Pulmonary artery endothelial cell (primary cell): ENCODE measurements at places on chromosomes 7 and 10. TPM values are rescaled to one million over a fixed set of nuclear protein-coding genes. Genes with fewer than 3 reads are reported as not detected.

MKI67 gene
- 16.4 and 36.2 TPM in 2 replicates for total RNA-seq

CDK1 gene
- total RNA-seq, result 44.6 and 88.6 TPM in 2 replicates

UFSP1 gene
- 2.5 and 2.6 TPM in 2 replicates for total RNA-seq

TFR2 gene
- total RNA-seq, result 0.33 and 0.85 TPM in 2 replicates

DTX2 gene
- 4.6 and 5.1 TPM in 2 replicates for total RNA-seq

MUC3A gene
- not detected in 2 replicates for total RNA-seq

GLCCI1 gene
- total RNA-seq, result 1.5 and 3.0 TPM in 2 replicates

VIPR2 gene
- not detected in 2 replicates for total RNA-seq

PTPN20 gene
- 0.26 and 1.7 TPM in 2 replicates for total RNA-seq

CAMK2B gene
- total RNA-seq, result 1.7 and 2.7 TPM in 2 replicates

OLAH gene
- total RNA-seq, result 0.14 TPM in 1 of 2 replicates, not detected in the other

C10orf90 gene
- not detected in 2 replicates for total RNA-seq

DNA sequence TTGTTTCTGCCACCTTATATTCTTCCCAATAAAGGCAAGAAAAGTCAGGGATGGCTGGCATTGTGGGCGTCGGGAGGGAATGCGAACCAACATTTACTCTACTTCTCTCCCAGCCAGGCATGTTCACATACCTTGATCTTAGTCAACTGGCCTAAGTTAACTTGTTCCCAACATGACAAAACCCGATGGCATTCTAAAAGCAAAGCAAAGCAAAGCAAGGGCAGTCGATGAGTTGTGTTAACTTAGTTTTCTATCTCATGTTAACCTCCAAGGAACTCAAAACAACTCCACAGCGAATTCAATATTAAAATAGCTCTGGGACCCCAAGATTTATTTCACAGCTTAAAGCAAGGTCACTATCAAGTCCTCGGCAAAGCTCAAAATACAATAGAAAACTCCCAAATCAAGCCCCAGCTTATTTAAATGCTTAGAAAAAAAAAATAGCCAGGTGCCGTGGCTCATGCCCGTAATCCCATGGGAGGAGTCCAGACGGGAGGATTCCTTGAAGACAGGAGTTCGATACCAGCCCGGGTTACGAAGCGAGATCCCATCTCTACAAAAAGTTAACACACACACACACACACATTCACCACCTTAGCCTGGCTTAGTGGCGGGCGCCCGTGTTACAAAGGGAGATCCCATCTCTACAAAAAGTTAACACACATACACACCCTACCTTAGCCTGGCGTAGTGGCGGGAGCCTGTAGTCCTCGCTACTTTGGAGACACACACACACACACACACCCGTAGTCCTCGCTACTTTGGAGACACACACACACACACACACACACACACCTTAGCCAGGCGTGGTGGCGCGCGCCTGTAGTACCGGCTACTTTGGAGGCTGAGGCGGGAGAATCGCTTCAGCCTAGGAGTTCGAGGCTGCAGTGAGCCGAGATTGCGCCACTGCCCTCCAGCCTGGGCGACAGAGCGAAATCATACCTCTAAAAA is 901 bp upstream of the CCNY start:
- no peak for DNase-seq

GRCh38 chr7:155660758-155661093 is 16.3 kb downstream of the RBM33 start:
- no peak for DNase-seq

- DNase-seq, result no peak
These were observed 578.5 kb downstream of the SDK1 start for GRCh38 chr7:3879355-3880075.

DNA sequence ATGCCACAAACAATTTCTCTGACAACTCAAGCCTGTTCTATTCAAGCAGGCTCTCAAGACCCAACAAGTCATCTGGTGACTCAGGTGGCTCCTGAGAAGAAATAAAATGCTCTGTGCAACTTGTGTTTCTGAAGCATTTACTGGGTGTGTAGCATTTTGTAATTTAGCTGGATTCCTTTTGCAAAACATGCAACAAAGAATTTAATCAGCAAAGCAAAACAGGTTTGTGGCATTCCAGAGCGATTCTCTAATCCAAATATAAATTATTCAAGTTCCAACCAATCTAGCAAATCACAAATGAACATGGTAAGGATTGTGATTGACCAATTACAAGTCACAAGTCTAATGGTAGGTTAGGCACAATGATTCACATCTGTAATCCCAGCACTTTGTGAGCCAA is 39.8 kb upstream of the C10orf67 start:
- DNase-seq, result no peak

DNA sequence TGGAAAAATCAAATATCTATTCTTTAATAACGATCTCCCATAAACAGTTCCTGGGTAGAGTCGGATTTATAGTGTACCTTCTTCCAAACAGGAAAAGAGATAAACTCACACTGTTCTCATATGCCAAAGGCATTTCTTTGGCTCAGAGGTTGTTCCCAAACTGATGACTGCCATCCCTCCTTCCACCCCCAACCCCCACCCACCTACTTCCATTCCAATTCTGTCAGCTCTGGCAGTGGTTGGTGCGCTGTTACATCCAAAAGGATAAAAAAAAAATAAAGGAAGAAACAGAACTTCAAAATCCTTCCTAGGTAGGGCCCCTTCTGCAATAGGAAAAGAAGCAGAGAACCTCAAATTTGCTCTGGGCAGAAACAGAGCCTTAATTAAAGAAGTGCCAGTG is 104.7 kb downstream of the DGKI start:
- DNase-seq, result no peak

- DNase-seq, result no peak
These were observed 33.3 kb upstream of the XPNPEP1 start for GRCh38 chr10:109956454-109957091.

- no peak for DNase-seq
These were observed 993 bp downstream of the ZC3HAV1 start for GRCh38 chr7:139108266-139109187.

GRCh38 chr7:41573862-41574261 is 129.0 kb downstream of the INHBA start:
- peak; percentile 73 for DNase-seq

DNA sequence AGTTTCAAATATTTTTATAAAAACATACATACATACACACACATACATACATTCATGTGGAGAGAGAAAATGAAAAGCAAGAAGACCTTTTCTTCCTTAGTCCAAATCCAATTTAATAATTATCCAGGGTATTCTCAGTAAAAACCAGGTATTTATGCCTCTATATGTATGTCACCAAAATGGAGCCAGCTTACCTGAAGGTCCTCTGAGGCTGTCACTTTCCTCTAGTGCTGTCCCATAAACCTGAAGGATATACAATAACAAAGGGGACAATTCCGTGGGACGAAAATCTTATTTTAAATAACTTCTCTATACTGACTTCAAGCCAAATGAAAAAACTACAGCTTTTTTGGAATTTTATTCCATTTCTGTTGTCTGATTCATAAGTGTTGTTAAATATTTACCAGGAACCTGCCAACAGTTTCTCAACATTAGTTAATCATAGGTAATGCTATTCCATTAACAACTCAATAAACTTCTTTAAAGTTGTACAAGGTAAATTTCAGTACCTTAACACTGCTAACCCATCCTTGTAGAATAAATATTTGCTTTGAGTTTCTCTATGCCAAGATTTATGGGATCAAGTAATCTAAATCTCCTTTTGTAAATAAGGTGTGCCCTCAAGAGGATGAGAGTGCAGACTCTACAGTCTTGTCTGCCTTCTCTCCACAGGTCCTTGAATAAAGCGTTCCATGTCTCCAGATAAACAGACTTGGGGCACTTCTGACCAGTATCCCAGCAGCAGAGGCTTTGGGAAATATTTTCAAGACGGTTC is 260.3 kb downstream of the AHR start:
- no peak for DNase-seq

DNA sequence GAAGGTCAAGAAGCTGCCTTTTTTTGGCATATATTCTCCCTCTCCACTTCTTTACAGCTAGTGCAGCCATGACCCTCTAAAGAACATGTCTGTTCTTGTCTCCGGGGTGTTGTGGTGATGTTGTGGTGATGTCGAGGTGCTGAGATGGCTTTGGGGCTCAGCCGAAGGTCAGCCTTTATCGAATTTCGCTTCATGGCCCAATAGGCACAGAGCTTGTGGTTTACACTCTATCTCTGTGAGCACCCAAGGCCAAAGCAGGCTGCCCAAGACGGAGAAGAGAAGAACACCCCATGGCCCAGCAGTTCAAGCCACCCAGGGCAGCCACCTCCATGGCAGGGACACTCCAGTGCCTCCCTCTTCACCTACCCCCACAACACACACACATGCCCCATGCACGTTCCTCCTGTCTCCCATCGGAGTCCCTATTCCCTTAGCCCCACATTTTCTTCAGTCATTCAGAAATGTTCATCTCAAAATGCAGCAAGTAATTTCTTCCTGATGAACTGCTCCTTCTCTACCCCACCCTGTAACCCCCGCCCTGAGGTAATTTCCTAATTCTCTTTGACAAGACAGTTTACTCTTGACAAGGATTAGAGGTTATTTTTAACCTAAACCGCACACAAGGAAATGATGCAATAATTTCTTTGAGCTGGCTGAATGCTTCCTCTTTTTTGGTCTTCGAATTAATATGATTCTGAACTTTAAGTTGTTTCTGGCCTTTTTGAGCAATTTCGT is 18.6 kb upstream of the ADRB1 start:
- no peak for DNase-seq

DNA sequence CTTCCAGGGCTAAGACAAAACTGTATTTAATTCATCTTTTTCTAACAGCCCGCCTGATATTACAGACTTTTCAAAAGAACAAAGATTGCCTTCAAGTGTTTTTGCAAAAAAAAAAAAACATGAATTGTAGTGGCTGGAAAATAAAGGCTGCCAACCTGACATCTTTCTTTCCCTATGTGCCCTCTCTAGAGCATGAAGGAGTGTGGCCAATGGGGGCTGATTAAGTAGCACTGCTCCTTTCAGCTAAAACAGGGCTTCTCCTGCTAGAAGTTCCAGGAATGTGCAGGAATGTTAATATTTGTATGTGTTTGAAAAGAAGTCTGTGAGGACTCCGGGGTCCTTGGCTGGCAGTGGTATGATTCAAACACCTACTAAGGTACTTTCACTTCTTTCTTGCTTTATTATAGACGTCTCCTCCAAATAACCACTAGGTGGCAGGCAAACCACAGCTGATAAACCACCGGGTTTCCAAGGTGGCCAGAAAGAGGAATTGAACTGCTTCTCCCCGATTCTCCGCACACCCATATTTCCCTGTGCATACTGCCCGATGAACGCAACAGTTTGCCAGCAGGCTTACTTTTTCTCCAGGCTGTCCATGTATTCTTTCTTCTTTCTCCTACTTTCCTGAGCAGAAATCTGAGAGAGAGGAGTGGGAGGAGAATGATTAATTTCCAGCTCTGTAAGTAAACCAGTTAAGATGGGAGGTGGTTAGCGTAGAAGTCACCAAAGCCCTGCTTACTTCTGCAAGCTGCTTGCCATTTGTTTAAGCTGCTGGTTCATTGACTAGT is 56.8 kb upstream of the DGKI start:
- DNase-seq, result peak; percentile 41

GRCh38 chr10:64555666-64556065 is 1034.5 kb downstream of the REEP3 start:
- no peak for DNase-seq

- no peak for DNase-seq
These were observed 448 bp upstream of the NET1 start for GRCh38 chr10:5411941-5412276.

- DNase-seq, result no peak
These were observed 135.5 kb upstream of the SORCS3 start for GRCh38 chr10:104505521-104506042.

- DNase-seq, result no peak
These were observed 282.3 kb downstream of the HGF start for GRCh38 chr7:81487516-81487915.

DNA sequence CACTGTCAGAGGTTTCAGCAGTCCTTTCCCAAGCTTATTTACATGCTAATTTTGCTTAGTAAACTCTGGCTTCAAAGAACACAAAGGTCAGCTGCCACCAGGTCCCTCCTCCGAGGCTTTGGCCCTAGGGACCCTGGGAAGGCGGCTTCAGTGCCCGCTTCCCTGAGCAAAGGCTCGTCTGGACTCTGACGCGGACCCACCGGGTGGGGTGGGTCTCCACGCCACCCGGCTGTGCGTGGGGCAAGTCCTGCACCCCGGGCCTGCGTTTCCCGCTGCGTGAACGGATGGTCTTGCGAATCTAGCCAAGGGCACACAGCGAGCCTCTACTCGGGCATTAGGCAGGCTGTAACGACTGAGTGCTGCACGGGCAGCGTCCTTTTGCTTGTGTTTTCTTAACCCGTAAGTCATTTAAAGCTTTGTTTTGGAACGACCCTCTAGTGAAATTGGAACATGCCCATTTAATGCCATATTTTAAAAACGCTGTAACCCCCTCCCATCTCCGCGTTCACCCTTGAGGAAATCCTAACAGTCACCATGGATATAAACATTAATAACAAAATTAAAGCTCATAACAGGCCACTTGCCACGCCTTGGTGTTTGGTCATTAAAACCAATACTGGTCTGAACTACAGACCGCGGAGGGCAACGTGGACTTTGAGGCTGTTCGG is 828 bp downstream of the BNIP3 start:
- DNase-seq, result no peak

DNA sequence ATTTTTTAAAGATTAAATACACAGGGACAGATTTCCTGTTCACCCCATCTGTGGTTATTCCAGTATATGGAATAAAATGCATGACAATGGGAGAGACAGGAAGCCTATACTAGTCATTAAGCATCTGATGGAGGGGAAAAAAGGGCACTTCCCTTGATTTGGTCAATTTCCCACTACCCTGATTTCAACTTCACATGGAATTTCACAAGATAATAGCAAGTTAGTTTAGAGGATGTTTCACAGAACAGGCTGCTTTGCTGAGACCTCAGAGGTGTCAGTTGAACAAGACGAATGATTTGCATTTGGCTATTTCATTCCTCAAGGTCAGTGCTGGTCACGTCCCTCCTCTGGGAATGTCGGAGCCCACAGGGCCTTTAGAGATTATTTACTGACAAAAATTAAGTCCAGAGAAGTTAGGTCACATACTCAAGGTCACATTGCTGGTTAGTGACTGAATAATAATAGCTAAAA is 4.7 kb upstream of the ITPRIP start:
- DNase-seq, result peak; percentile 69

GRCh38 chr7:36393826-36394225 is 4.2 kb downstream of the ANLN start:
- DNase-seq, result no peak

GRCh38 chr7:110131344-110131743 is 959.6 kb upstream of the LRRN3 start:
- no peak for DNase-seq
